DMS79 (cell line): ENCODE measurements at places on chromosomes 1 and 21.

- no peak for DNase-seq
Observed at GRCh38 chr1:31423418-31423947, 10.5 kb downstream of the SERINC2 start.

DNA sequence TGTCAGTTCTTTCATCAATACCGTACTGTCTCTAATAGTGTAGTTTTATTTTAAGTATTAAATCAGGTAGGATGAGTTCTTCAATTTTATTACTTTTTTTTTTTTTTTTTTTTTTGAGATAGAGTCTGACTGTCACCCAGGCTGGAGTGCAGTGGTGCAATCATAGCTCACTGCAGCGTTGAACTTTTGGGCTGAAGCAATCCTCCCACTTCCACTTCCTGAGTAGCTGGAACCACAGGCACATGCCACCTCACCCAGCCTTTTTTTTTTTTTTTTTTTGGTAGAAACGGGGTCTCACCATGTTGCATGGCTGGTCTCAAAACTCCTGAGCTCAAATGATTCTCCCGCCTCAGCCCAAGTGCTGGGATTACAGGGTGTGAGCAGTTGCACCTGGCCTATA, 44.3 kb downstream of the INAVA start:
- DNase-seq, result no peak

- no peak for DNase-seq
Observed at GRCh38 chr1:186762653-186763052, 66.1 kb upstream of the PLA2G4A start.

DNA sequence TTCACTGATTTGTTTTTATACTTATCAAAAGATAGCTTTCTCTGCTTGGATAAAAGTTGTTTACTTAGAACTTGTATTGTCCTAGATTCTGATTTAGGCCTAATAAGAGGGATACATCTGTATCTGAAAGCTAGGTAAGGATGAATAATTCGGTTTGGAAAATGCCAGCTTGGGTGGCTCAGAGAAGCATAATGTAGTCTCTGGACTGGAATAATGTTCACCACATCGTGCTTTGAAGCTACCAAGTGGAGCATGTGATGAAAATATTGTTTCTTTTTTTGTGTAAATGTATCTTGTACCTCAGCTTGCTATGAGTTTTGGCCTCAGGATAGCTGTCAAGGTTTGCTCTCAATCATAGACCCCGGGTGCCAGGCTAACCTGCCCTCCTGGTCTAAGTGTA, 49.2 kb downstream of the VPS13D start:
- DNase-seq, result no peak
